ENCODE measurements at places on chromosomes 2 and 18.

DNA sequence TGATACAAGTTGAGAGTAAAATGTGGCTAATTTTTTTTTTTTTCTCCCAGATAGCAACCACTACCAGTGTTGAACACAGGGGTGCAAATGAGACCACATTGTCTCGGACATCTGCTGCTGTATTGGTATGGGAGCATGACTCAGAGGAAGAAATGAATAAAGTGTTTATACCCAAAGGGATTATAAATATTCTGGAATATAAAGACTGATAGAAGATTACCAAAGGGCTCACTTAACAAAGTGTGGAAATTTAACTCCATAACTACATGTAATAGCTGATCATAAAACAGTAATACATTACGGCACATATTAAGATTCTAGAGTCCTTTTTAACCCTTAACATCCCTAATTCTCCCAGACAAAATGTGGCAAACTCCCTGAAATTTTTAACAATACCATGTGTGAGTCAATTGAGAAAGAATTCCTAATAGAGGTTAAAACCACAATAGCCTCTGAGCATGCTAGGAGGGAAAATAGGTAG lies 1023.0 kb upstream of the ACVR2A start:
- DNase-seq: no peak

DNA sequence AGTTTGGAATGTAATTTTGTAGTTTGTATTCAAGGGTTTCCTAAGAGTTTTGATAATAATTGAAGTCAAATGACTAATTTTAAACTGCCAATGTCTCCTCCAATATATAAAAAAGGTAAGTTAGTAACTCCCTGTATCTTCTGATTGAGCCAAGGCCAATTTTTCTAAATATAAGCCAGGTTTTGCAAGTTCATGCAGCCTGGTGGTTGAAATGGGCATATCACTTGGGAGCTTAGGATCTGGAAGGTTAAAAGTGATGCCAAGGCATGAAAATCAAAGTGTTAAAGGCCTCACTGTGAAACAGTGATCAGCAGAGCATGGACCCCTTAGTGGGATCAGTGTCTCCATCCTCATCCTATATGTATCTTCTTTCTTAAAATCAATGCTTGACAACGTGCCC lies 60.5 kb downstream of the MERTK start:
- DNase-seq: no peak

DNA sequence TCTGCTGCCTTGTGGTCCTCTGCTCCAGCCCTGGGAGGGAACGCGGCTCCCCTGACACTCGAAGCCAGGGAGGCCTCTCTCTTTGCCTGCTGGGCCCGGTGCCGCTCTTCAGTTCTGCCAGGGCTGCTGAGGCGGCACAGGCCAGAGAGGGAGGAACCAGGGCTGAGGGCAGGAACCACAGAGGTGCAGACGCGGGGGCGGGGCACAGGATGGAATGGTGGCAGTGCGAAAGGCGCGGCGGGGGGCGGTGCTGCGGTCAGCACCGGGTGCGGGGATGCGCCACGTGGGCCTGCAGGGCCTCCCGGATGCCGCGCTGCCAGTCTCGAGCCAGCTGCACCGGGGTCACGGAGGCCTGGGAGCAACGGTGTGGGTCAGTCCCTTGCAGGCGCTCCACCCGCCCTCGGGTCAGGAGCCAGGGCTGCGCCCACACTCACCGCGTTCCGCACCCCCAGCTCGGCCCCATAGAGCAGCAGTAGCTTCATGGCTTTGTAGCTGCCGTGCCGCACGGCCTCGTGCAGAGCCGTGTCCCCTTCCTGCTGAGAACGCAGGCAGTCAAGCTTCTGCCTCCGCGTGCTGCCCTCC lies 4.4 kb downstream of the ANKRD23 start:
- DNase-seq: peak; percentile 75

DNA sequence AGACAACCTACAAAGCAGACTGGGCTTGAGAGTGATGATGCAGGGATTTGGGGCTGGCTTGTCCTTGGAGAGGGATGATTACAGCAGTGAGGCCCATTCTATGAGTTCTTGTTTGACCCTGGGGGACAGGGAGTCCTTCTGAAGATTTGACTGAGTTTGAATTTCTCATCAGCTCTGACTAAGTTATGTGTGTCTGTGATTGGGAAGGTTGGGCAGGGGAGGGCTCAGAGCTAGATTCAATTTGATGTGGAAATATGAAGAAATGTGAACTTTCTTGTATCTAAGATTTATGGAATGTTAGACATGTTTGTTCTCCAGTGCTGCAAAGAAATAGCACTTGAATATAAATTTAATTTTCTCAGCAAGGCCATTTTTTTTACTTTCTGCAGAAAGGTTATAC lies 19.9 kb upstream of the IL1R2 start:
- DNase-seq: no peak

DNA sequence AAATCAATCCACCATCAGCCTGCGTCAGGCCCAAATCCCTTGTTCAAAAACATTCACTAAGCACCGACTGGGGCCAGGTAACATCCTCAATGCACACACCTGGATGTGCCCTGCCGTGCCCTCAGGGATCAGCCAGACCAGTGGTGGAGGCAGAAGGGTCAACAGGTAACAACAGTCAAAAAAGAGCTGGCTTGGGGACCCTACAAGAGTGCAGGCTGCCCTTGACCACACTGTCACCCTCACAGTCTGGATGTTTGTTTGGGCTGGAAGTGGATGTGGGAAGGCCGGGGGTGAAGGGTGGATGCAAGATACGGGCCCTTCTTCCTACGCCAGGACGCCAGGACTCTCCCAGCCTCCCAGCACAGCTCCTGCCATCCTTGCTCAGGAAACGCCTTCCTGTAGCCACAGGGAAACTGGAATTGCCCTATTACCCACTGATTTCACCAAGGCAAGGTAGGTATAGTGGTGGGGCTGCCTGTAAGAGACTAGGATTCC lies 2.7 kb downstream of the BIN1 start:
- no peak for DNase-seq

GRCh38 chr2:104078431-104079157 lies 775.3 kb upstream of the POU3F3 start:
- no peak for DNase-seq

GRCh38 chr2:85806358-85807118 lies 52.7 kb downstream of the ATOH8 start:
- DNase-seq: no peak

Measured in activated naive CD4-positive, alpha-beta T cell treated with anti-CD3 and anti-CD28 coated beads, Interleukin-2, amount 50 U/mL, for 16 hours (primary cell).